ENCODE measurements at places on chromosomes 6 and 20. TPM values are rescaled to one million over a fixed set of nuclear protein-coding genes. Genes with fewer than 3 reads are reported as not detected.

Gene CFAP206
- 0.32 TPM for total RNA-seq

Gene DACT2
- not detected for total RNA-seq

Gene EMILIN3
- not detected for total RNA-seq

Gene ID4
- total RNA-seq: 2.5 TPM

Gene SNAI1
- 1.6 TPM for total RNA-seq
